ENCODE measurements at places on chromosomes 11 and 22.
A peak's percentile ranks its signal among the peaks of the same experiment; 100 is the strongest.

DNA sequence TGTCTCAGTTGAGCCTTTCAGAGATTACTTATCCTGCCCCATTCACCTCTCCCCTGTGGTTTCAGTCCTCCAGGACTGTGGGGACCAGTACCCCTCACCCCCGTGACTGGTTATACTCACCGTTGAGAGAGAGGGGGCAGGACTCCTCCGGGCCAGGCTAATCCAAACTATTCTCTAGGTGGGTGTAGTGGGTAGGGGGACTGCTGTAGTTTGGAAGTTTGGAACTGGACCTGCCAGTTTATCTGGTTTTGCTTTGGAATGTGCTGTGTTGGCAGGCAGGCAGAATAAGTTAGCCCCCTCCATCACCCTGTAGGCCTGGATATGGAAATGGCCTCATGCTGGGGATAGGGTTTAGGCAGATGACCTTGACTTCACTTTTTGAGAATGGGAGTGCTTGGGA is 13.5 kb downstream of the TEAD1 start:
- no peak for DNase-seq

GRCh38 chr11:113828191-113828590 is 47.2 kb downstream of the USP28 start:
- no peak for DNase-seq

DNA sequence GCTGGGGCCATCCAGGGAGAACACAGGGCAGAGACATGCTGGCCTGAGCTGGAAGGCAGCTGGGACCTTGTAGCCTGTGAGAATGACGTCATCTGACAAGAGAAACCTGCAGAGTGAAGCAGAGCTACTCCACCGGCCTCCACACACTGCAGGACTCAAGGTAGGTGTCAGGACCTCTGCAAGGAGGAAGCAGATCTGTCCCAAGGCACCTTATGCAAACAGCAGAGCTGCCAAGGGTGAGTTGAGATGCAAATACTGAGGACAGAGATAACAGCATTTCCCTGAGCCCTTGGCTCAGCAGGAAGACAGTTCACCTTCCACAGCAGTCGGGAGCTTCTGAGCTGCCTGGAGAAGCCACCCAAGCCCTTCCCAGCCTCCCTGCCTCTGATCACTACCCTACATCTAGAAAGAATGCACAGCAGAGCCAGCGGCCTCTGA is 51.9 kb upstream of the IGSF9B start:
- no peak for DNase-seq

- DNase-seq: no peak
These were observed 31.8 kb upstream of the FBLN1 start for GRCh38 chr22:45470871-45471270.

- DNase-seq: no peak
These were observed 1.6 kb upstream of the KRTAP5-1 start for GRCh38 chr11:1586699-1587098.

DNA sequence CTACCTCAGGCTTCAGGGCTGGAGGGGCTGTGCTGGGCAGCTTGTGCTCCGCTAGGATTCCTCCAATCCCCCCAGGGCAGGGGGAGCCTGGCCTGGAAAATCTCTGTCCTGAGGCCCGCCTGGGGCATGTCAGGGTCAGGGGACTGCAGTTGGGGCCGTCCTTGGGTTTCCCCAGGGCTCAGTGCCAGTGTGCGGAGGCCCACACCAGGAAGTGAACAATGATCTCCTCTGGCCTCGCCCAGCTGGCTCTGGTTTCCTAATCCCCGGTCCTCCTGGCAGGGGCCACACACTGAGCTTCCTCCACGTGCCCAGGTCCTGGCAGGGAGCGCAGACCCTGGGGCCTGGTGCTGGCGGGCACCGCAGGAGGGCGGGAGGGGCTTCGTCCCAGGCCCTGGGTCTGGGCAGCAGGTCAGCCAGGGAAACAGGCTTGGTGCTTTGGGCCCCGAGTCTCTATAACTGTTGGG is 1.4 kb upstream of the MUC2 start:
- no peak for DNase-seq

DNA sequence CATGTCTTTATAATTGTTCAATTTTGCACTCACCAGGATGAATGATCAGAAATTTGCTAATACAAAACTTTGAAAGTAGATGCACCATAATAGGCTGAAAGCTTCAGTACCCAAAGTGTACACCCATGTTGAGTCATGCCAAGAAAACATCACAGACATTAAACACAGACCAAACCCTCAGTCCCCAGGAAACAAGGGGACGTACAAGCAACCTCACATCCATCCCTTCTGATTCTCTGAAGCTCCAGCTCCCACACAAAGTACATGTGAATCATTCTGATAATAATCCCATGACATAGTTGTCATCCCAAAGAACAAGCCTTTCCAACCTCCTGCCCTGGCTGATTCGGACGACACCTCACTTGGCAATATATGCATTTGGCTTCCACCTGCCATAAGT is 183.8 kb downstream of the SNX19 start:
- no peak for DNase-seq

GRCh38 chr11:115352805-115353485 is 151.3 kb downstream of the CADM1 start:
- DNase-seq: no peak

GRCh38 chr11:46295312-46296058 is 18.0 kb downstream of the CREB3L1 start:
- DNase-seq: peak; percentile 53

GRCh38 chr11:94557992-94558391 is 9.2 kb upstream of the PIWIL4 start:
- no peak for DNase-seq

DNA sequence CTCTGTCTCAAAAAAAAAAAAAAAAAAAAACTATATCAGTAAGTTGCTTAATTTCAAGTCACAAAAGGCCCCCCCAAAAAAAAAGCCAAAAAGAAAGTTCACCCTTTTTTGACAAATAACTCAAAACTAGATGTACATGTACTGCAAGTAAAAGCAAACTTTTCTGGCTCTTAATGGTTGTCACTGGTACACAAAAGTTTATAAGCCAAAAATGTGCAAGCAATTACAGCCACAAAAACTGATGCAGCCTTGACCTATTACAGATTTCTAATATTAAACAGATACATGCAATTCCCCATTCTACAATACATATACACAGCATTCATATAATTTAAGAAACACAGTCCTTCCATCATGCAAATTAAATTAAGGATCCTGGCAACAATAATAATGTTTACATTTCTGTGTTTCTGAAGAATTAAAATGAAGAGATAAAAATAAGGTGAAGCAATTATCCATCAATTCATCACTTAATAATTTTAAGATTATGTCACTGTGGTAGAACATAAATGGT is 18.6 kb downstream of the PICALM start:
- no peak for DNase-seq

- no peak for DNase-seq
These were observed 54.5 kb upstream of the PRODH start for GRCh38 chr22:18990355-18991137.

- no peak for DNase-seq
These were observed 178.6 kb upstream of the NARS2 start for GRCh38 chr11:78753297-78753696.

DNA sequence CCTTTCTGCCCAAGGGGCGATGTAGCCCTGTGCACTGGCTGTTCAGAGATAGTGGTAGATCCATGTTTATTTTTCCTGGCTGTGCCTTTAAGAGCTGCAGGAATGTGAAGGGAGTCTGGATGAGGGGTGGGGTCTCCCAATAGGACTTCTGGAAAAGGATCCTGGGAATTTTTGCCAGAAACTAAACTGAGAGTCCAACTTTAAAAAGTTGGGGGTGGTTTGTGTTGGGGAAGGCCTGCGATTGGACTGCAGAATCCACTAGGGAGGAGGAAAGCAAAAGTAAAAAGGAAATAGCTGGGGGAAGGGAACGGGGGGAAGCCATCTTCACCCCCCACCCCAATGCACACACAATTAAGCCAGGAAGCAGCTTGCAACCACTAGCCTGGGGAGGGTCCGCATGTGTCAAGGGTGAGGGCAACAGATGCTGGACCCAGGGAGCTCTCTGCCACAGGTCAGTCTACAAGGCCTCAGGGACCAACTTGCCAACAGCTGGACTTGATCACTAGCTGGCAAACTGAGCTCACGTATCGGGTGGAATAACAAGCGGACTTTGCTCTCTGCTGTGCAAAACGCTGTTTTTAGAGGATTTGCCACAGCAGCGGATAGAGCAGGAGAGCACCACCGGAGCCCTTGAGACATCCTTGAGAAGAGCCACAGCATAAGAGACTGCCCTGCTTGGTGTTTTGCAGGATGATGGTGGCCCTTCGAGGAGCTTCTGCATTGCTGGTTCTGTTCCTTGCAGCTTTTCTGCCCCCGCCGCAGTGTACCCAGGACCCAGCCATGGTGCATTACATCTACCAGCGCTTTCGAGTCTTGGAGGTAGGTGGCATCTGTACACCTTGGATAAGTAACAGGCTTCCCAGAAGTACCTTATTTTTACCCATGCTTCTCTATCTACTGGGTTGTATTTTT is at the start of gene OLFML1:
Gene OLFML1 (plus strand): TSS at position 321 of the 912 bp plus-strand sequence. CDS start 370 bp downstream, at position 691.
- no peak for DNase-seq

- no peak for DNase-seq
These were observed 2.4 kb downstream of the UBQLN3 start for GRCh38 chr11:5507177-5507932.

GRCh38 chr11:112281726-112282125 is 21.1 kb upstream of the PLET1 start:
- no peak for DNase-seq

GRCh38 chr11:119340335-119341221 is at the start of gene C1QTNF5:
C1QTNF5 (minus strand) TSS chr11:119340883; CDS start chr11:119340397, 486 bp downstream.
- DNase-seq: no peak

DNA sequence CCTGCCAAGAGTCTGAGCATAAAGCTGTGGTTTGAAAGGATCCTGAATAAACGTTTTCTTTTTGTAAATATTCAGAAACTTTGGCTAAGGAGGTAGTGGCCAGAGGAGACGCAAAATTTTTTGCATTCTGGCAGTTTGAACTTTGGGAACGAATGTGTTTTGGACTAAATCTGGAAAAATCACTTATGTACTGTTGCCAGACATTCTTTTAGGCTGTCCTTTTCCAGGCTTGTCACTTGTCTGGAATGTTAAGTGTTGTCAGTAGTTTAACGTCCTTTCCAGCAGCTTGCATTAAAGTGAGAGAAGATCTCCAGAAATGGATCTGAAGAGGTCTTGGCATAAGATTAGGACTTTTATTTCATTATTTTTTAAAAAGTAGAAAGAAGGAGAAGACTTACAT is 18.5 kb downstream of the SPECC1L start:
- DNase-seq: no peak

- no peak for DNase-seq
These were observed 13.8 kb upstream of the SPDYC start for GRCh38 chr11:65156256-65156655.

DNA sequence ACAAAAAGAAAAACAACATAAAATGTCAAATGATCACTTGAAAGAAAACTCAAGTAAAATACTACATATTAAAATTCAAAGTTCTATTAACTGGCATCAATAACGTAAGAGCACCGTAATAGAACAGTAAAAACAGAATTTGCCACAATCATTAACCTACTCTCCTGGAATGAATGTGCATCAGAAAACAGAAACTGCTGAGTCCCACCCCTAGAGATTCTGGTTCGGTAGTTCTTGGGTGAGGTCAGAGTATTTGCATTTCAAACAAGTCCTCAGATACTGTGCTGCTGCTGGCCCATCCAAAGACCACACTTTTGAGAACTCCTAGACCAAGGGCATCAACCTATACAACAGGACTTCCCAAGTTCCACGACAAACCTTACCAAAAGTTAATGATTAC is 23.5 kb downstream of the PITPNB start:
- no peak for DNase-seq

DNA sequence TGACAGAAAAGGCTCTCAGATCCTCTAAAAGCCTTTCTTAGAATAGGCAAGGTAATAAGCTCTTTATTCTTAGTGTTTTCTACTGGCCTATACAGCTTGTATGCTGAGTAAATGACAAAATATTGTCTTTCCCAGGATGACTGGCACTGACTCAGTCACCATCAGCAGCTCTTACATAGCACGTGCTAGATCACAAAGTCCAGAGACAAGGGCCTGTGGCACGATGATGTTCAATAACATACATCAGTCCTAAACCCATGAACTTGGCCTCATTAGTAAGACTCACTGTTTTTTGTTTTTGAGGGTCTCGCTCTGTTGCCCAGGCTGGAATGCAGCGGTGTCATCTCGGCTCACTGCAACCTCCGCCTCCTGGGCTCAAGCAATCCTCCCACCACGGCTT is 42.7 kb downstream of the CELF1 start:
- DNase-seq: no peak

DNA sequence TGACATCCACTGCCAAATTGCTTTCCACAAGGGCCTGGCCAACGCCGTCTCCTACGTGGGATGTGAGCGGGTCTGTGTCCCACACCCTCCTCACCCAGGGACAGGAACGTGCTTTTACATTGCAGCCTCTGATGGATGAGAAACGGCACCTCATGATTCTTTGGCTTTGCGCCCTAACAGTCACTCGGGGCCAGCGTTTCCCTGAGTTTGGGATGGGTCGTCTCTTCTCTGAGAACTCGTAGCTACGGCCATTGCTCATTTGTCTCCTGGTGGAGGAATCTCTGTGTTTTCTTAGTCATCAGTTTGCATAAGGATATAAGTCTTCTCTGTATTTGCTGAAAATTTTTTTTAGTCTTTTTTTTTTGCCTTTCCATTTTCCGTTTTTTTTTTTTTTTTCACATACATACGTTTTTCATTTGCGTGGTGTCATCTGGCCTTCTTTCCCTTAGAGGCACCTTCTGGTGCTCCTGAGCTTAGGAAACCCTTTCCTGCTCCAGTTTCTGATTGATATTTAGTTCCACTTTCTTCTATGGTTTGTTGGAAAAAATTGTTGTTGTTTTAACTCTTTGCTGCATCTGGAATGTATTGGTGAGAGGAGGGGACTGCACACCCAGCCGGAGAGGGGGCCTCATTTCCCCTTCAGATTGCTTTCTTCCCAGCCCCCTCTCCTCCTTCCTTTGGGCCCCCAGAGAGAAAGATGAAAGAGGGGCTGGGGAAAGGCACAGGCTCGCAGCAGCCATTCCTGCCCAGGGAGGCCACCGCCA is 12.0 kb downstream of the TNNT3 start:
- DNase-seq: no peak

- no peak for DNase-seq
These were observed 10.5 kb downstream of the TSKU start for GRCh38 chr11:76793391-76794291.

- DNase-seq: no peak
These were observed 114.9 kb upstream of the E2F8 start for GRCh38 chr11:19355601-19356000.

DNA sequence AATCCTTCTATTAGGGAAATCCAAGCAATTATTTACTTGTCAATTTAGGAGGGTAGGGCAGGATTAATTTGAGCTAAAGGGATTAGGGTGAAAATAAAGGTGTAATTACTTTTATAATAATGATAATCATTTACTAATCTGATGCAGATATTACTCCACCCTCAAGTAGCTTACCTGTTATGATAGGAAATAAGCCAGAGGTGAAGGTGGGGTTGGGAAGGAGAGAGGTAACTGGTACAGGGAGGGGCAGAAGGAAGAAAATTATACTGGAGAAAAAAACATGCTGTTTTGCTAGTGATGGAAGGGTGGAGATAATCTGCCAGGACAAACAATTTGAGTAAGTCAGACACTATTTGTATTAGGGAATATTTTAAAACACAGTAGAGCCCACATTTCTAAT is 157.7 kb downstream of the BARX2 start:
- no peak for DNase-seq
